ENCODE measurements at places on chromosomes 4 and X. TPM values are rescaled to one million over a fixed set of nuclear protein-coding genes. Genes with fewer than 3 reads are reported as not detected.

RAB28 gene
- 6.4 TPM for polyA plus RNA-seq

RENBP gene
- 6.4 TPM for polyA plus RNA-seq

SORBS2 gene
- polyA plus RNA-seq, result 136 TPM

CCNI gene
- 87.5 TPM for polyA plus RNA-seq

IL15 gene
- 2.0 TPM for polyA plus RNA-seq

EFHC2 gene
- not detected for polyA plus RNA-seq

SLITRK4 gene
- 0.03 TPM for polyA plus RNA-seq

DNA sequence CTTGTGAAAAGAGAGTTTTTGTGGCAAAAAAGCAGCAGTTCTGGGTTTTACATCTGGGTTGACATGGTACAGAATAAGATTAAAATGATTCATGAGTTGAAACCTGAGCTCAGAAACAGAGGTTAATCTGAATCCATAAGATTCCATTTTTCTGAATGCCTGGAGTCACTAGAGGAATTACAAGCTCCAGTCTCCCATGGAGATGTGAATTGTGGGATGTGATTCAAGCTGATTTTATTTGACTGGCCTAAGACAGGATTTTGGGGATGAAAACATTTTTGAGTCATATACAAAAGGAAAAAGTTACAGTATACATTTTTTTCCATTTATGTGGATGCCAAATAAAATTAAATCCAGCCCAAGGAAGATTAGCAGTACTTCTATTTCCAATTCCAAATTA is 161.1 kb downstream of the RBM46 start:
- H3K4me1 ChIP-seq, result no peaks in the 10 kb centered on the region
- no peak for DNase-seq
- no peaks in the 10 kb centered on the region for H3K36me3 ChIP-seq

DNA sequence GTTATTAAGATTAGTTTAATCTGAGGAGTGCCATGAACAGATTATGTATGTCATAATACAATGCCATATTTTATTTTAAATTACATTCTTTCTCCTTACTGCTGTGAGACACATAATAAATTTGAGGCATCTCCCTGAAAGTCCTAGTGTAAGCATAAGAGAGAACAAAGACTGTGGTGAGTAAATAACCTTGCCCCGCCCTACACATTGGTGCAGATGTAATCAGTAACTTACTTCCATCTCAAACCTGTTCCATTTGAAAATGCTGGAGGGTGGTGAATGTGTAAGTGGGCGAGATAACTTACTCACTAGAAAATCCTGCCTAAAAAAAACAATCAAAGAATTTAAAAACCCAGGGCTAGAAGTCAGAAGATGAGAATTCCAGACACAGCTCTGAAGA is 338.1 kb upstream of the SLIT2 start:
- no peak for DNase-seq
- H3K4me3 ChIP-seq, result no peak overlapping the region
- no peaks in the 10 kb centered on the region for H3K27me3 ChIP-seq

GRCh38 chr4:87525636-87526295 is 3.4 kb downstream of the SPARCL1 start:
- H3K4me3 ChIP-seq, result no peak overlapping the region
- H3K27me3 ChIP-seq, result no peaks in the 10 kb centered on the region
- H3K36me3 ChIP-seq, result no peaks in the 10 kb centered on the region
- DNase-seq, result no peak

DNA sequence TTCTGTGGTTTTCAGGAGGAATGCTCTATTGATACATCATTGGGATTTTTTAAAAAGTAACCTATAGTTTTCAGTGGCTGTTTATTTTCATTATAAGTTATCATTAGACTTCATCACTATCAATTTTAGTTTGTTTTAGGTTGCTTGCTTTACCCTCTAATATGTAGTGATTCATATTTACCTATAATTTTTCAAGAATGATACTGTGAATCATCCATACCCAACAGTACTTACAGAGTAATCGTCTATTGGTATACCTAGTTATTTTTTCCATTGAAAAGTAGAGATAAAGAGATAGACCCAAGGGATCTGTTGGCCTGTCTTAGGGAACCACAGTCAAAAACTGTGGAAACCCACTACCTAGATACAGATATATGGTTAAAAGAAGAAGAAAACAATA is 83.3 kb downstream of the KLHL34 start:
- H3K4me1 ChIP-seq, result no peaks in the 10 kb centered on the region
- H3K27ac ChIP-seq, result no peak overlapping the region

DNA sequence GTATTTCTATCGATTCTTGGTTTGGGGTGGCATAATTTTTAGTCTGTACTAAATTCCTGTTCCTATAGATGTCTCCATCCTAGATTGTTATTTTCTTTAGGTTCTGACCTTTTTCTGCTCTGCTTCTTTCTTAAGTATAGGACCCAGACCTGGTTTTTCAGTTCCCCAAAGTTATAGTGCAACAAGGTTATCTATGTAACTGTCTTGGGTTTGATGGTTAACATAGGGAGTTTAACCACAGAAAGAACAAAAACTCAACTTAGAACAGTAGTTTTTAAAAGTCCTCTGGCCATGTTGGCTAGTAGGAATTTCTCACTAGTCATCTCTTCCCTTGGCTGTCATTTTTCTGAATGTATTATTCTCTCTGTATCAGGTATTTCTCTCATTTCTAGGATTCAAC is 38.8 kb upstream of the MAD2L1 start:
- no peak overlapping the region for H3K4me3 ChIP-seq
- H3K36me3 ChIP-seq, result no peaks in the 10 kb centered on the region
- no peak overlapping the region for H3K27ac ChIP-seq

GRCh38 chr4:102163404-102164140 is 181.7 kb downstream of the SLC39A8 start:
- H3K27ac ChIP-seq, result no peak overlapping the region
- H3K4me1 ChIP-seq, result no peaks in the 10 kb centered on the region
- no peak for DNase-seq
- H3K36me3 ChIP-seq, result no peaks in the 10 kb centered on the region
- H3K27me3 ChIP-seq, result no peaks in the 10 kb centered on the region
- H3K4me3 ChIP-seq, result no peak overlapping the region
